ENCODE measurements at places on chromosomes 2 and 18.

GRCh38 chr2:224027931-224028330 is 11.2 kb downstream of the SERPINE2 start:
- no peak for DNase-seq

- no peak for DNase-seq
Observed at GRCh38 chr2:5799348-5799747, 107.2 kb downstream of the SOX11 start.

GRCh38 chr18:42305869-42306593 is 351.0 kb downstream of the PIK3C3 start:
- DNase-seq = no peak

DNA sequence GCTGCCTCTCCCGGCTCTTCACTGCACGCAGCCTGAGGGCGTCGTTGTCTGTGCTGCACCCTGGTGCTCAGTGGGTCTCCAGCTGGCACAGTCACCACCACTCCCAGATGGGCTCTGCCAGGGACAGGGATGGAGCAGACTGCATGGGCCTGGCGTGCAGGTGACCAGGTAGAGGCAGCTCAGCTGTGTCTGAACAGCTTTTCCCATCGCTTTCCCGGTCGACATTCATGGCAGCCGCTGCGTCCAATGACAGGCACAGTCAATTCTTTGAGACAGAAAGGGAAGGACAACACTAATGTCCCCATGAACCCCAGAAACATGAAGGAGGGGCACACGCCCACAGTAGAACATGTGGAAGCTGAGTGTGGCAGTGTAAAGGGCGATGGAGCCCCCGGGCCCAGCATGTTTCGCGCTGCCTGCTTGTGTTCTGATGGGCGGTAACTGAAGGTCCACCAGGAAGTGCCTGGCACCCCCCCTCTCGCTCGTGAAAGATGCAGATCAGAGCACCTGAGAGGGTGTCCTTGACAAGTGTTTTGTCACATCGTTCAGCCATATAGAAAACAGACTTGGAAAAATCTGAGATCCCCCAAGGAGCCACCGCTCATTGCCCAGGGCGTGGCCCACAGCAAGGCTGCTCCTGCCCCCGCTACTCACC is 122.4 kb downstream of the NFATC1 start:
- no peak for DNase-seq

DNA sequence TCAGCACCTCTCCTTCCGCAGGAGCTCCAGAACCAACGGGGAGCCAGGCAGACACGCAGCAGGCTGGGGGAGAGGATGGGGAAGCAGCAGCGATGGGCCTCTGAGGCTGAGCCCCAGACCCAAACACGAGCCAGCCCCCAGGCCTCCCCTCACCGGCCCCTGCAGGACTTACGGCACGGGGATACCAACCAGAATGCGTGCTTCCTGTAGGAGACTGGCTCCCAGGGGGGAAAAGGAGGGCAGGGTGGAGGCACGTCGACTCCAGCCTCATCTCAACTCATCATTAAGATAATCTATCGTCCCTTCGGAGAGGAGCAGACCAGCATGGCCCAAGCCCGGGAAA is 495.1 kb upstream of the MYT1L start:
- DNase-seq = no peak

DNA sequence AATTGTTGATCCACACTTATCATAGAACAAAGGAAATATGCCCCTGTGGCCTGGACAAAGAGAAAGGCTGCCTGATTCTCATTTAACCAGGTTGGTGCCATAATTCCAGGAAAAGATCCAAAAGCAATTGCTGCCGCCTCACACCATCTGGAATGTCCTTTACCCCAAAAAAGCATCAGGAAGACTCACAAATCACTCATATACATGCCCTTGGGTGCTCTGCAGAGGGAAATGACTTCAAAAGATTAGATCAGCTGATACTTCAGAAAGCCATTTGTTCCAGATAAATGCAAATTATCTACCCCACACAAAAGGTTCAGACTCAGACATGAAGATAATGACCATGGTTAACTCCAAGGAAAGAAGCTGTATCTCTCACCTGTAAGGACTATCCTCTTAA is 285.8 kb downstream of the C1D start:
- no peak for DNase-seq

DNA sequence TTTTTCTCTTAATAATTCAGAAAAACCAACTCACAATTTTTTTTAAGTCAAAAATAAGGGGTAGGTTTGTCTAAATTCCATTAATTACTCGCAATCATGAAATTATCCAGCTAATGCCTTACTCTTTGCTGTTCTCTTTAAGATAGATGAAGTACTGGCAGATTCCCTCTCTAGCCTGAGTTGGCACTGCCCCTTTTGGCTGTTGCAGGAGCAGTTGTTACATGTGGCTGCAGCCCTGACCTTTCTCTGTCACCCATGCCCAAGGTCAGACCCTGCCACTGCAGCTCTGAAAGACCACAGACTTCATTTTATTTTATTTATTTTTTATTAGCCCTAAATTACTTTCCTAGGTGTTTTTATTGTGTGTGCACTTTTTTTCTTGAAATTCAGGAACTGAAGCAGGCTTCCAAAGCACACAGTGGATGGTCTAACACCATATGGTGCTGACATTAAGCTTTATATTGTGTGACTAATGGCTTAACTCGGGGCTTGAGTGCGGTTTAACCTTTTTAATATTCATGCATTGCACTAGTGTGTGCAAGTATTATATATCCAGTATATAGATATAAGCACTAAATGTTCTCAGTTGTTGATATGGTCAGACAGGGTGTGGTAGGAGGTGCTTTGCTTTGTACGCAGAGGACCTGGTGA is 313.0 kb downstream of the CDH2 start:
- DNase-seq = no peak

- peak; percentile 40 for DNase-seq
Observed at GRCh38 chr18:2883076-2883735, 36.4 kb downstream of the EMILIN2 start.
